Lower leg skin (tissue), 4 donors: ENCODE measurements at places on chromosomes 5 and 9. TPM values are rescaled to one million over a fixed set of nuclear protein-coding genes. Genes with fewer than 3 reads are reported as not detected.

DNA sequence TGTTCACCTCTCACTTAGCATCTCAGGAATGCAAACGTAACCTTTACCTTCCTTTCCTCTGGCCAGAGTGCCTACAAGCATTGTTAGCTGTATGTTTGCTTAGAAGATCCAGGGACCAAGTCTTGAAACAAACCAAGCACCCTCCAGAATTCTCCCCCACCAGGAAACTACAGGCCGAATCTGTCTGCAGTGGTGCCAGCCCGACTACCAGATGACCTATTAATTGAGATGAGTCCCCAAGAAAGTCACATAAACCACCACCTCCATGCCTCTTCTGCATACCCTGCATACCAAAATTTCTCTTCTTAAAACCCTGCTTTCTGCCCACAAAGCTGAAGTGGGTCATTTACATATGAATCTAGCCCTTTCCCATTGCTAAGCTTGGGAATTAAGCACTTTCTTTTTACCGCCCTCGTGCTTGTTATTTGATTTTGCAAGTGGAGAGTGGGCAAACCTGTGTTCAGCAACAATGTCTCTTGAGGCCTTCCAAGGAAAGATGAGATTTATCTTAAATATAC is 1239.1 kb downstream of the CDH12 start:
- no peak for DNase-seq

GRCh38 chr9:8366161-8366926 is 566.8 kb upstream of the DMAC1 start:
- DNase-seq = no peak

GRCh38 chr9:116705531-116705930 is 18.4 kb downstream of the TRIM32 start:
- no peak for DNase-seq

GRCh38 chr5:67808340-67808739 is 407.2 kb upstream of the PIK3R1 start:
- no peak for DNase-seq

GRCh38 chr5:141934099-141934844 is 10.6 kb downstream of the DELE1 start:
- DNase-seq = no peak

- DNase-seq = no peak
These were observed 288.6 kb upstream of the C9orf72 start for GRCh38 chr9:27861887-27862286.

- DNase-seq = no peak
These were observed 57.4 kb upstream of the CDH12 start for GRCh38 chr5:22910523-22910922.

DNA sequence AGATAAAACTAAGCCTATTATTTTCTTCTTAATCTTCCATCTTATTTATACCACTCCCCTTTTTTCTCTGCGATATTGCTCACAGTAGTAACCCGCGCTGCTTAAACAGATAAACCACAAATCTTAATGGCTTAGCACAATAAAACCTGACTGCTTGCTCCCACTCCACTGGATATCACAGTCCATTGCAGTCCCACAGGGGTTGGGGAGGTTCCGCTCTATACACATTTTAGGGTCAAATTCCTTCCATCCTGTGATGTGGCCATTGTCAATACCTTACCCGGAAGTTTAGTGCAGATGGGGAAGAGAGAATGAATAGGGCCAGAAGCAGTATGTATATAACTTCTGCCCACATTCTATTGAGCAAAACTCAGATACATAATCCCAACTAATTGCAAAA is 193.7 kb downstream of the RAB3C start:
- no peak for DNase-seq

GRCh38 chr9:128127568-128127989 is at the start of gene PTGES2:
Gene PTGES2 (minus strand): TSS chr9:128127729. CDS start chr9:128127717, 12 bp downstream.
- peak; percentile 95 for DNase-seq

DNA sequence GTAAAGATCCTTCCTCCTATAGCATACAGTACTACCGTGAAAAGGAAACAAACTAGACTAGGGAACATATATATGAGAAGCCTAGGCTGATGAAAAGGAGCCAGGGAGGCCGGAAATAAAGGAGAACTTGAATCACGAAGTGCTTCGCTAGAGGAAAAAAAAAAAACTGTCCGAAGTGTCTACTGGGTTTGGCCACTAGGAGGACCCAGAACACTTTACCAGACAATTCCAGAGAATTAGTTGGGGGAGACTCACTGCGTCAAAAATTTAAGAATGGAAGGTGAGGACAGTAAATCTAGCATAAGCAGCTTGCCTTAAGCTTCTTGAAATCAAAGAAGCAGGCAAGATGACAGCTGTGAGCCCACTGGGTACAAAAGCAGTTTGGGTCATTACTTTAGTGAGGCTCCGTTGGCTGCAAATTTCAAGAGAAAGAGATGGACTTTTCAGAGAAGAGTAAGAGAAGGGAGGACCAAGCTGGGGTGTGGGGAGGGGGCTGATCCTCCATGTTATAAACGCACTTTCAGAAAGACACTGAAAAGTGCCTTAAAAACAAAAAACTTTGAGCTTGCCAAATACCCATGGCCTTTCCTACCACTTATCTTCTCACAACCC is 47.4 kb downstream of the P4HA2 start:
- DNase-seq = no peak

DNA sequence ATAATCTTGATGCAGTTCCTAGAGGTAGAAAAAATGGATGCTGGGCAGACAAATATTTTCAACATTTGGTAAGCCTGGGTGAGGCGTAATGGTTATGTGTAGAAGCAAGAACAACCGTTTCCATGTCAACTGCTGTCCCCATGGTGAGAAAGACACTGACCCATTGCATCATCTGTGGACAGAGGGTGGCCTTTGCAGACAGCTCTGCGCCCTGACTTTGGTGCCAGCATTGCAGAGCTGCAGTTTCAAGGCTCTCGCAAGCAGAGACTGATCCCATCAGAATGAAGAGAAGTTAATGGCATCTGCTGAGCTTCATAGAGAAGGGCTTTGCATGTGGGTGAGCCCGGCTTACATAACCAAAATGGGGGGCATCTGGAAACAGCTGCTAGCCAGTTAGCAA is 179.0 kb upstream of the ADRA1B start:
- no peak for DNase-seq

GRCh38 chr5:68587171-68587570 is 371.6 kb downstream of the PIK3R1 start:
- DNase-seq = no peak

DNA sequence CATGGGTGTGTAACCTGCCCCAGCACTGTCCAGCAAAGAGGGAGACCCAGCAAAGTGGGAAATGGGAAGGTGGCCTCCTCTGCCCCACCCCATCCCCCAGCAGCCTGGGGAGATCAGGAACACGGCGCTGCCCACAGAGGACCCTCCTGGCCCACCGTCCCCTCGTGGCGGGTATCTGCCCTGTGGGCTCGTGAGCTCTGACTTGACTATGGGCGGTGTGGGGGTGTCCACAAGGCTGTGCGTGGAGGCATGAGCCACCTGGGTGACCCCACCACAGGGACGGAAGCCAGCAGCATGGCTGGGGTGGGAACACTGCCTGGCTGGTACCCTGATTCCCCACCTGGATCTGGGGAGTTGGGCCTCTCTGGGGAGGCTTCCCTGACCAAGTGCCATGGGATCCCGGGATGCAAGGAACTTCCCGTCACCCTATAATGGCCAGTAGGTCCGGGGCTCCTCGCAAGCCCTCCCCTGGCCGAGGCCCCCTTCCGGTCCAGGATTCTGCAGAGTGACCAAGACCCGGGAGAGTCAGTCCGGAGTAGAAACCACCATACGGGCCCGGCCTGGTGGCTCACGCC is 29.3 kb upstream of the SLC6A19 start:
- no peak for DNase-seq

DNA sequence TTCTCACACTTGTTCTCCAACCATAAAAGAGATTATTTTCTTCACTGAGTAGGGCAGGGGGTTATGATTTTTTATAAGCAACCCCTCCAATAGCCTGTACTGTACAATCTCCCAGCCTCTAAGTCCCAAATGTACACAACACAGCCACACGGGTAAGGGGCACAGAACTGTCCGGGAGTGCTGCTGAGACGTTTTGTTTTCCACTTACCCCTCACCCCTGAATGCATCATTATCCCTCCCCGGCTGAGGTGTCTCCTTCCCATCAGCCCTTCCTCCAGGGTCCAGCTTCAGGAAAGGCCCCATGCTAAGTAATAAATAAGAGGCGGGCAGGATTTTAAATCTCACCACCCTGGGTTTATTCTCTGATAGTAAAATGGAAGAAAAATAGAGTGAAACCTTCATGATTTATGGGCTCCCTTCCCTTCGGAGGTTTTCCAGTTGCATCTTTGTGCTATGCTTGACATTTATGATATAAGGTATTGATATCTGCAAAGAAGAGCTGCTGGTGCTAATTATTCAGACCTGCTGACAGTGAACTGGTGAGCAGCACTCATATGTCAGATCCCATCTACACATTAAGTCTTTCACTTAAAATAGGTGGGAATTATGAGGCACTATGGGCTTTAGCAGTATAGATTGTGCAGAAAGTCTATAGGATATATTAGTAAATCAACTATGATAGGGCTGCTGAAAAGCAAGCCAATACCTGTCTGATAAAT is 67.2 kb upstream of the MEGF10 start:
- no peak for DNase-seq

DNA sequence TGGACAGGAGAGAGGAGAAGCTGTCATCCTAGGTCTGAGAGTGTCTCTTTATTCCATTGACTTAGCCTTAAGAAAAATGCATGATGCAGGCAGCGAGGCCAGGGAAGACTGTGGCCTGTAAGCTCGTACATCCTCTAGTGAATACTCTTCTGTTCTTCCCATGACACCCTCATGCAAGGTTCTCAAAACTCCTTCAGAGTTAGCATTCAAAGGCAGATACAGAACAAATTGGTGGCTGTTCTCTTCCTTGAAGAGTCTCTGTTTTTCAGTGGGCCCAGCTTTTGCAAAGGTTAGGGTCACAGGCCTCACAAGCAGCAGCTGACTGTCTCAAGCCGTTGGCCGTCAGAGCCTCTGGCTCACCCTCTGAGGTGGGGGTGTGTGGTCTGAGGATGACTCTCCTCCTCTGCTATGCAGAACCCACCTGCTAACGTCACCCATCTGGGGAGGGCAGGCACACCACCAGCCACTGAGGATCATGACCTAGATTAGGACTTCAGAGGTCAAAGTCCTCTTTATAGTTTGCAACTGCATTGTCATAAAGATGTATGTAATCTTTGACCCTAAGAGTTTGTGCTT is 15.1 kb downstream of the ADCY2 start:
- no peak for DNase-seq

DNA sequence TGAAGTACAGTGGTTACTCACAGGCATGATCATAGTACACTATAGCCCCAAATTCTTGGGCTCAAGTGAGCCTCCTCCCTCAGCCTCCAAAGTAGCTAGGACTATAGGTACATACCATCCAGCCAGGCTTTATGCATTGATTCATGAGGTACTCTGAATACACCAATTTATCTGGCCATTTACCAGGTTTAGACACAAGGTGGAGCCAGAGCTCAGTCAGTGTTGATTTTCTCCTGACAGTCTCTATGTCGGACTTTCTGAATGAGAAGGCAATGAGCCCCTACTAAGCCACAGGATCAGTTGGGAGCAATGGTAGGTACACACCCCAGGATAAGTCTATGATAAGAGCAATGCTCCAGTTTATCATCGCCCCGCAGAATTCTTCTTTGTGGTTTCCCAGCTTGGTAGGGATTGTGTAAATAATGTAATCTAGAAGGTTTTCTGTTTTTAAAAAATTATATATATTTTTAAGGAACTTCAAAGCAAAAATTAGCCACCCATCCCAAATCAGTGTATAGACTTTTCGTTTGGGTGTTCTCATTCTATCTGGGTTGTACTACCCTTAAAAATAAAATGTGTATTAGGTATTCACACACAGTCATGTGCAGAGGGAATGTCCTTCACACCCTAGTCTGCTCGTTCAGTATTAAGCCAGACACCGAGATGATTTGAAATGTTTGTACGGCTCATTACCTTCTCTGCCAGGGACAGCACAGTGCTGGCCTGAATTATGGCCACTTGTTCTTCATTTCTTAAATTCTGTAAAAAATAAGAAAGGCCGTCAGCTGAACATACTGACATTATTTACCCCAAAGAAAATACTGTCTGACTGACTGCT is 118.4 kb upstream of the DPYSL3 start:
- no peak for DNase-seq

GRCh38 chr5:178385496-178385890 is 152.9 kb upstream of the PHYKPL start:
- no peak for DNase-seq

GRCh38 chr9:18997151-18997550 is 35.9 kb downstream of the SAXO1 start:
- DNase-seq = no peak

DNA sequence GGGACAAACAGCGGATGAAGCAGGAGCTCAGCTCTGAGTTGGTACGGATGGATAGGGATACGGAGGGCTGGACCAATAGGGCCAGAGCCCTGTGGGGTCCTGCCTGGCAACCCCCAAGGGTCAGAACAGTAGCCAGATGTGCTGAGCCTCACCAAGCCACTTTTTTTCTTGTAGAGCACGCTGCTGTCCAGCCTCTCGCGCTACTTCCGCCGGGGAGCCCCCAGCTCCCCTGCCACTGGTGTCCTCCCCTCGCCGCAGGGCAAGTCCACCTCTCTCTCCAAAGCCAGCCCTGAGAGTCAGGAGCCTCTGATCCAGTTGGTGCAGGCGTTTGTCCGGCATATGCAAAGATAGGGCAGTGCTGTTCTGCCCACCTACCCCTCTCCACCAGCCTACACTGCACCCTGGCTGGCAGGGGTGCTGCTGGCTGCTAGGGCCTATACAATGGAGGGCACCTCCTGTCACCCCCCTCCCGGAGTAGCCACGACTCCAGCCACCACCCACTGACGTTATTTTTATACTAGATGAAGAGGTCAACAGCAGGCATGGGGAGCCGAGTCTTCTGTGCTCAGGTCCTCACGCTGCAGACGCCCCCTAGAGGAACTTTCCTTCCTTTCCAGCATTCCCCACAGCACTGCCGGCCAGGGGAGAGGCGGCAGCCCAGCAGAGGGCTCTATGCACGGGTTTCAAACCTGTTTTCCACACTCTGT is 21.6 kb downstream of the SH3GLB2 start:
- no peak for DNase-seq

- DNase-seq = no peak
These were observed 502.5 kb downstream of the RASEF start for GRCh38 chr9:82560457-82560904.

DNA sequence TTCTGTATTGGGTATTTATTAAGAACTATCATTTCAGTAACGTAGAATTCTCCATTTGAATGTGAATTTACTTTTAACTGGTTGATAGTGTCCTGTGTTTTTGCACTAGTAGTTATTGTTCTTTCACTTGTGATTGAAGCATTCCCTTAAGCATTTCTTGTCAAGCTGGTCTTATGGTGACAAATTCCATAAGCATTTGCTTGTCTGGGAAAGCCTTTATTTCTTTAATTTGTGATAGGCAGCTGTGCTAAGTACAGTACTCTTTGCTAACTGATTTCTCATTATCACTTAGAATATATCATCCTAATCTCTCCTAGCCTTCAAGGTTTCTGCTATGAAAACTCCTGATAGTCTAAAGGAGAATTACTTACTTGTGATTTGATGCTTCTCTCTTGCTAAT is 21.3 kb upstream of the SPATA31E1 start:
- DNase-seq = no peak

The TOMM5 gene
- total RNA-seq = 50.4 TPM

The TMED9 gene
- 70.4 TPM for total RNA-seq

The F2RL1 gene
- 87.1 TPM for total RNA-seq

The MYOZ3 gene
- total RNA-seq = not detected

The EFNA5 gene
- 20.9 TPM for total RNA-seq

The CAVIN4 gene
- not detected for total RNA-seq

The DBH gene
- total RNA-seq = not detected

The CYFIP2 gene
- 4.1 TPM for total RNA-seq

The FAM151B gene
- total RNA-seq = 0.38 TPM

The PRPF4 gene
- 17.4 TPM for total RNA-seq

The TOR4A gene
- 5.4 TPM for total RNA-seq

The ORM2 gene
- not detected for total RNA-seq
